ENCODE measurements at places on chromosomes 2 and 18.

DNA sequence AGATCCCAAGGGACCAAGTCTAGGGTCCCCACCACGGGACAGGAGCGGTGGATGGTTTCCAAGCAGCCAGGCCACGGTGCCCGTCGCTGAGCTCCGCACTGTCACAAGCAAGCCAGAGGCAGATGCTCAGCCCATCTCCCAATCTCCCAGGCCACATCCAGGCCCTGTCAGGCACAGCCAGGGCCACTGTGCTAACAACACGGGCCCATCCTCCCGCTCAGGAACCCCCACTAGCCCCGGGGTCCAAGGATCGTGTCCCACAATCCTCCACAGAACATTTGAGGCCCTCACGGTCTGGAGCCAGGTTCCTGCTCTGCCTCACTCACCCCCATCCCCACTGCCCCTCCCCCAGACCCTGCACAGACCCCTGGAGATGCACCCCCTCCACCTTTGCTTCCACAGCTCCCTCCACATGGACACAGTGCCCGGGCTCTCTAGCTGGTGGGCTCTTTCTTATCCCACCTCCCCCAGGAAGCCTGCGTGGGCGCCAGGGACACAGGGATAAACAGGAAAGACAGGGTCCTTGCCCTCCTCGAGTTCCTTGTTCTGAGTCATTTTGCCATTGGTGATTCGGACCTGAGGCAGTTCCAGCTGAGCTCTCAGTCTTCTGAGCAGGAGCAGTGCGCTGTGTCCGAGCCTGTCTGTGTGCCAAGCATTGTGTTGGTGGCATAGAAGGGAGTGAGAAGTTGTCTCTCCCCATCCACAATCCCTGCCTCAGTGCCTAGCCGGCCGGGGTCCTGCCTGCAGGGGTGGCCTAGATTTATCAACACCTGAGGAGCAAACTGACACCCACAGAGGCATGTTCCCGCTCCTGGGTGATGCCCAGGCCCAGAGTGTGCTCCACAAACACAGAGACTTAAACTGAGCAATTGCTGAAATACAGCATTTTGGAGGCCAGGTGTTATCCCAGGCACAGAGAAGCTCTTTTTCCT is 7.0 kb downstream of the CROCC2 start:
- peak; percentile 44 for DNase-seq

DNA sequence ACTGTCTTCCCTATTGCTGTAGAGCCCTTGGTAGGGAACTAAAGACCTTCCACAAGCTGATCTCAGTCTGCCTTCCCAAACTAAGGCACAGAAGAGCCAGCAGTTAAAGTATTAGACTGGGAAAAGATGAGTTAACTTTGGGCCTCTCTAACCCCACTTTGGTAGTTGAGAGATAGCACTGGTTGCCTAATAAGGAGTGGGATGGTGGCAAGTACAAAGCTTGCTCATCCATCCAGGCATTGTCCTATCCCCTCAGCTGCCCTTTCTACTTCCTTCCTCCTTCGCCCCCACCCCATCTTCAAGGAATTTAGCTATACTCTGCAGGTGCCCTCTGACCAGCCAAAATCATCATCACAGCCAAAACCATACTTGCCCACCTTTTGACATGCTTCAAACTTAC is 22.2 kb upstream of the AFTPH start:
- DNase-seq: no peak

DNA sequence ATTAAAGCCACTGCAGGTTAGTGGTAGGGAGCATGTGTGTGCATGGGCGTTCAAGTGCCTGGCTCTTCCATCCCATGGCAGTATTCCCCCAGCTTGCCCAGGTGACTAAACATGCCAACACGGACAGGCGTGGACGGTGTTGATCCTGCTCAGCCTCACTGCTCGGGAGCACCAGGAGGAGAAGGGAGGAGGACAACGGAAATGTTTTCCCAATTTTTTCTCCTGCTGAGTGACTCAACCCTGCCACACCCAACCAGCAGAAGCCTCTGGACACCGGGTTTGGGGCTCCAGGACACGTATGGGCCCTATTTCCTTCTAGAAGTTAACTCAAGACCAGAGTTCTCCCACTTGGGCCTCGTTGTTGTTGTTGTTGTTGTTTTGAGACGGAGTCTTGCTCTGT is 139.1 kb downstream of the CYP26B1 start:
- DNase-seq: peak; percentile 27

GRCh38 chr2:27073782-27074181 is 2.3 kb upstream of the OST4 start:
- DNase-seq: no peak

- DNase-seq: peak; percentile 48
Observed at GRCh38 chr2:23916727-23917405, 10.1 kb downstream of the ATAD2B start.

- DNase-seq: no peak
Observed at GRCh38 chr2:147679955-147680531, 164.8 kb upstream of the ACVR2A start.

DNA sequence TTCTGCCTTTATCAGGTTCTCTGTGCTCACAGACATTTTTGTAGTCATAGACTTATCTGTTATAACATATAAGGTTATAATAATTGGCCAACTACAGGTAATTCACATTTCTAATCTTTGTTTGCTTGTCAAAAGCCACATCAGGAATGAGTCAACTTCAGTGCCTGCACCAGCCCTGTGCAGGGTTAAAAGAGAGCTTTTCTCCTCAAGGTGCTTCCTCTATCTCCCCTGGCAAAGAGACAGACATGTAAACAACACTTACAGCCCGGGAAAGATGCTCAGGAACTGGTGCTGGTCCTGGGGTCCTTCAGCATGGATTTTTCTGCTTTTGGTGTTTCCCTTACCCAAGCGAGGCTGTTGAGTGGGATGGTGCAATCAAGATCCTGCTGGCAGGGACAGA is 7.7 kb upstream of the EHD3 start:
- DNase-seq: peak; percentile 39

- DNase-seq: no peak
Observed at GRCh38 chr18:22914633-22915032, 18.5 kb upstream of the RBBP8 start.

DNA sequence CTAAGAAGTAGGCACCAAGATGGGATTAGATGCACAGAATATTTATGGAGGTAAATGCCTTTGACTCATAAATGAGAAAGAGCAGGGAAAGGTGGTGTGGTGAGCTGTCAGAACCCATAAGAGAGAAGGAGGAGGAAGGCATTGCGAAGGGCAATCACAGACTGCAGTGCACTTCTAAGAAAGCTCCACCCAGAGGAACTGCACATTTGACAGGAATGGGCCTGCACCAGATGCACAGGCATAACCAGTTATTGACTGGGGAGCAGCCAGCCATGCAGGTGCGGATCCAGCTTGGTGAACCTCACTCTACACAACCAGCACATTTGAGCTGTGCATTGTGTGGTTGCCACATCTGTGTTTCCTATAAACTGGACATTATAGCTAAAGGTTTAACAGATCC is 62.2 kb upstream of the L3MBTL4 start:
- peak; percentile 9 for DNase-seq

GRCh38 chr2:108560895-108561530 is 26.7 kb downstream of the LIMS1 start:
- DNase-seq: no peak

DNA sequence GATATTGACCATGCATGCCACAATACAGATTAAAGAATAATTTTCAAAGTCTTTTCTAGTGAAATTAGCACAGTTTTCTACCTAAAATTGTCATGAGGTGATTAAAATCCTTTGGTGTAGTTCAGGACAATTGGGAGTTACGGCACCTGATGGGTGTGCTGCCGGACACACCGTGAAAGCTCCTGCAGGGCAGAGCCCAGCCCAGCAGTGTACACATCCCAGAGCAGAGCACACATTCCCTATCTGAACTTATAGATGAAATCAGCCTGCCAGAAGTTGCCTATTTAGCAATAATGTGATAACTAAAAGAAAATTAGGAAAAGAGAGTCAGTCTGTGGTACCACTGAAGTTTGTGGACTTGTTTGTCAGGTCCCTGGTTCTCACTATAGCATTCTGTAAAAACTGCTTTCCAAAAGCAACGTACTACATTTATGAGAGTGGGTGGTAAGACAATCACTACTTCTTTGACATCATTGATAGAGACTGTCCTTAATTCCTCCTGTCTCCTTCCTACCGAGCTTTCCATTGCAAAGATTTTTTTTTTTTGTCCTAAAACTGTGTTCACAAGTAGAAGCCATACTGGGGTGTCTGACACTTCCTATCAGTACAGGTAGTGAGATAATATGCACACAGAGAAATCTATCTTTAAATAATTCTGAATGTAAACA is 3.4 kb downstream of the CYTIP start:
- DNase-seq: no peak

GRCh38 chr18:24293254-24293653 is 104.4 kb downstream of the OSBPL1A start:
- DNase-seq: no peak

- no peak for DNase-seq
Observed at GRCh38 chr2:96525211-96525507, 11.4 kb upstream of the ARID5A start.

DNA sequence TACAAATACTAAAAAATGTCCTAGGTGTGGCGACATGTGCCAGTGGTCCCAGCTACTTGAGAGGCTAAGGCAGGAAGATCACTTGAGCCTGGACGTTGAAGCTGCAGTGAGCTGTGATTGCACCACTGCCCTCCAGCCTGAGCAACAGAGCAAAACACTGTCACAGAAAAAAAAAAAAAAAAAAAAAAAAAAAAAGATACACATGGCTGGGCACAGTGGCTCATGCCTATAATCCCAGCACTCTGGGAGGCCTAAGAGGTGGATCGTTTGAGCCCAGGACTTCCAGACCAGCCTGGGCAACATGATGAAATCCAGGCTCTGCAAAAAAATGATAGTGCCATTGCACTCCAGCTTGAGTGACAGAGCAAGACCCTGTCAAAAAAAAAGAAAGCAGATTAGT is 13.7 kb downstream of the KANSL1L start:
- no peak for DNase-seq

DNA sequence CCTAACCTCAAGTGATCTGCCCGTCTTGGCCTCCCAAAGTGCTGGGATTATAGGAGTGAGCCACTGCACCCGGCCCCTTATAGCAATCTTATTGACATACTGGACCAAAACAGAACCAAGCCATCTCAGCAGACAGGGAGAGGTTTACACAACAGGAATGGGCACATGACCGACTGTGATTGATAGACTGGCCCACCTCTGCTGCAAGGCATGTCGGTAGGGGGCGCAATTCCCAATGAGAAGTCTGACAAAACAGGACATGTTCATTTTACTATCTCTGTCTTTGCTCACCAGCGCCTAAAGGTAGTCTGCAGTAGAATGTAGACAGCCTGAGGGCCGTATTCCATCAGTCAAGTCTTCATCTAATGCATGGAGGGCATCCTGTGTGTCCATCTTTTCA is 2.0 kb downstream of the LYPD6B start:
- DNase-seq: peak; percentile 55
